DMS153 (cell line): ENCODE measurements at places on chromosomes 2 and 18.

DNA sequence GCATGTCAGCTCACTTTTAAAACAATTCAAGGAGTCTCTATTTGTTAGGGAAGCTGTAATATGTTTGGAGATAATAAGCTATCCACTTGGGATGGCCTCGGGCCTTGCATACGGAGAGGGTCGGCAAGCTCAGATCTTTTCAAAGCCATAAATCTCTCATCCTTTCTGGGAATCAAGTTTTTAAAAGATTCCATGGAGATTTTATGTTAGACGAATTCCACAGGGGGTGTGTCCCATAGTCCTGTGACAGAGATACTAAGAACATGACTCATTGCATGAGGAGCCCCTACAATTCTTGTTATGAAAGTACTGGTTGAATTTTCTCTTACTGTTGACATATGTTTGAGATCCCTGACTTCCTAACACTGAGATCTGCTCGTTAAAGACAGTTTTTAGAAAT, 108.7 kb downstream of the FEZ2 start:
- DNase-seq, result no peak

DNA sequence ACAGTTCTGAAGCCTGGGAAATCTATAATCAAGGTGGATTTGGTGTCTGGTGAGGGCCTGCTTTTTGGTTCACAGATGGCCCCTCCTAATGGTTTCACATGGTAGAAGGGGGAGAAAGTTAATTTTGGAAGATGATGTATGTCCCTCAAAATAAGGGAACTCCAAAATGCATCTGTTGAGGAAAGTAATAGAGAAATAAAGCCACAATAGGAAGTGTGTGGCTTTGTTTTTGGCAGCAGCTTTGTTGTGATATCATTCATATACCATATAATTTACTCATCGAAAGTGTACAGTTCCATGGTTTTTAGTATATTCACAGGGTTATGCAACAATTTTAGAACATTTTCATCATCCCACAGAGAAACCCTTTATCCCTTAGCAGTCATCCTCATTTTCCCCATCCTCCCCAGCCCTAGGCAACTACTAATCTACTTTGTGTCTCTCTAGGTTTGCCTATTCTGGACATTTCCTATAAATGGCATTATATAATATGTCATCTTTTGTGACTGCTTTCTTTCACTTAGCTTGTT, 274.0 kb upstream of the FAM98A start:
- DNase-seq, result no peak

- no peak for DNase-seq
These were observed 228.0 kb upstream of the SLC14A2 start for GRCh38 chr18:45387229-45387628.

- DNase-seq, result no peak
These were observed 173.5 kb downstream of the ATAD2B start for GRCh38 chr2:23753291-23754010.

GRCh38 chr18:22971038-22971437, 37.9 kb downstream of the RBBP8 start:
- DNase-seq, result no peak

DNA sequence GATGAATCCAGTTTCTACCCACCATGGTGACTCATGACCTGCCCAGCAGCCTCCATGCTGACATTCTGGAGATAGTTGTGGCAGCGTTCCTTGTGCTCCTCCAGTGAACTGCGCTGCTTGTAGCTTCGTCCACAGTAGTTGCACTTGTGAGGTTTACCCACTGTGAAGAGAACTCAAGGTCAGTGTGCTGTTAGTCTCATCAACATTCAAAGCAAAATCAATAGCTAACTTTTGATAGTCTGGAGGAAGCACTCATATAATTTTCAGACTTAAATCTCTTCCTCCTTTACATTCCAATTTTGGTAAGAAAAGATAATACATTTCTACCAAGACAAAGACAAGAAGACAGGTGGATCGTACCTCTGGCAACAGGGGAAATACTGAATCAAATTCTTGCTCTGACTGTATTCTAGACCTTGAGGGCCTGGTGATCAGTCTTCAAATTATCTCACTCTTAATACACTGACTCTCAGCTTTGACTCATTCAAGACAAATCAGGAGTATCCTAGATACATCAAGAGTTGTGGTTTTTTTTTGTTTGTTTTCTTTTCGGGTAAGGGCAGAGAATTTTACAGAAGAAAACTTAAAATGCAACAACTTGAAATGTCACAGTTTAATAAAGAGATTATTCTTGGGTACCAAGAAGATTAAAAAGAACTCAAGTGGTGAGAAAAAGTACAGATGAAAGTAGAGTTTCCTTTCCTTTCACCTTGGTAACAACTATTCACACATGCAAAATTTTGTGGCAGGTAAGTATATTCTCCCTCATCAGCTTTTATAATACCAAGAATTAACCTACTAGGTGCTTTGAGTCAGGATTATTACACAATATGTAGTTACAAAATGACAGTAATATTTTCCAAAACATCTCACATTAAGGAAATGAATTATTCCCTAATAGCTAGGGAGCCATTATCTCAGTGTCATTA, 129.2 kb downstream of the IKZF2 start:
- no peak for DNase-seq

GRCh38 chr2:184849516-184849915, 251.2 kb downstream of the ZNF804A start:
- no peak for DNase-seq

DNA sequence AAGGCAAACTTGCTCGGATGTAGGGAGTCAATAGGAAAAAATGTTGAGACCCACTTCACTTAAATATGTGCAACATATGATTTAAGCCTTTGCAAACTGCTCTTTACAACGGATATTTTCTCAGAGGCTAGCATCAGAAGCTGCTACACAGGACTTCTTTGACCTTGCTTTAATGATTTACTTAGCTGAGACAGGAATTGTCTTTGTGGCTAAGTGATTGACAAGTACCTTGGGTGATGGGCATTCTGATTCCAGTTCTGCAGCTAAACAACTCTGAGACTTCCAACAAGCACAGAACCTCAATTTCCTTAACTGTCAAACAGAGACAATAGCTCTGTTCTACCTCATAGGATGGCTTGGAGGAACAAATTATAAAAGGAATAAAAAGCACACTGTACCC, 150.2 kb downstream of the NCKAP5 start:
- no peak for DNase-seq

GRCh38 chr18:50034029-50034428, 160.9 kb downstream of the MYO5B start:
- no peak for DNase-seq

GRCh38 chr2:40394597-40394996, 57.3 kb downstream of the SLC8A1 start:
- no peak for DNase-seq

DNA sequence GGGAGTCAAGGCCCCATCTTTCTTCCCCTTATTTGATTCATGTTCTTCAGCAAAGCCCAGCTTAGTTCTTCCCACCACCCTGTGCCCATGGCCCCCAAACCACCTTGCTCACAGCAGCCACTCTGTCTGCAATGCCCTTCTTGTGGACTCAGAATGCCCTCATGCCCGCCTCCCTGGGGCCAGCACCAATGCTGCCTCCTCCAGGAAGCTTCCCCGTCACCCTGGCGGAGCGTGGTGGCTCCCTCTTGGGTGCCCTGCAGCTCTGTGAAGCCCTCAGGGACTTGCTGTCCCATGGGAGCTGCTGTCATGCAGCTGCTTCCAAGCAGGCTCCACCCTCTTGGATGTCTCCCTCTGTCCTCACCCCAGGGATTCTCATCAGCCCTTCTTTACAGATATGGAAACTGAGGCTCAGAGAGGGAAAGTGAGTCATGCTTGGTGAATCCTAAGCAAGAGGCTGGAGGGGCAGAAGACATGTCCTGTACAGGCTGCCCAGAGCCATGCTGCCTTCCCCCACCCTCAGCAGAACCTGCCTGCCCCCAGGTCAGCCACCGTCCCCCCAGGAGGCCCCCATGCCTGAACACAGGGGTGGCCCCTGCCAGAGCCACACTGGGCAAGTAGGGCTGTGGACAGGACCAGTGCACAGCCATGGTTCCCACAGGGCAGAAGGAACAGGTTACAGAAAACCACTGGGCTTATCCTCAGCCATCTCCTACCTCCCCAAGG, 11.8 kb upstream of the DUSP2 start:
- DNase-seq, result no peak

- DNase-seq, result no peak
These were observed 13.8 kb downstream of the FANCL start for GRCh38 chr2:58227171-58227917.

GRCh38 chr18:27061488-27062095, 123.5 kb downstream of the CHST9 start:
- no peak for DNase-seq

- peak; percentile 37 for DNase-seq
These were observed 22.1 kb upstream of the ASB1 start for GRCh38 chr2:238404406-238405216.

GRCh38 chr2:106095478-106096298, 98.4 kb downstream of the UXS1 start:
- no peak for DNase-seq

DNA sequence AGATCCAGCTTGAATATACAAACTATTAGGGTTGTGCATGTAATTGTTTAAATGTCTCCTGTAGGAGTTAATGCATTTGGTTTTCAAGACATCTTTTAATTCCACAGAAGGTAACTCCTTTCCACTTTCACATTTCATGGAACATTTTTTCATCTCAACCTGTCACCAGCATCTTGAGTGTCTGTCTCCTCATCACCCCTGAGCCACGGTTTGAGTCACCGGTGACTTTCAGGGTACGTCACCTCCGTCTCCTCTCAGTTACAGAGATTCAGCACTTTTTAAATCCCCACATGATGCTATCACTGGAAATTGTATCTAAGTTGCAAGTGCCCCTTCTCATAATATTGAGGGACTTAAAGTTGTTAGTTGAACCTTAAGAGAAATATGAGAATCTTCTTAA, 25.3 kb downstream of the GPR55 start:
- no peak for DNase-seq

- DNase-seq, result no peak
These were observed 52.5 kb downstream of the RAB31 start for GRCh38 chr18:9760641-9761040.

DNA sequence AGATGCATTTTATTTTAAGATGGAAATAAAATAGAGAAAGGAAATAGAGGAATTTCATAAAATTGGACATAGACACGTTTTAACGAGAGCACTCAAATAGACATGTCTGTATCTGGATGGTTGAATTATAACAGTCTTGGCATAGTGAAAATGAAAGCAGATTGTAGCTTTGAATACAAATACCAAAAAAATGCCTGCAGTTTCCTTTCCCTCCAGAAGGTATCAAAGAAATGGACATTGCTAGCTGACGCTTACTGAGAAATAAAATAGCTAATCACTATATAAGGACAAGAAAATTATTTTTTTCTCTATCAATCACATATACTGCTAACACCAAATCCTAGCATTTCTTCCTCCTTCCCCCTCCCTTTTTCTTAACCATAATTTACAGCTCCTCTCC, 11.4 kb upstream of the MAPRE2 start:
- no peak for DNase-seq

DNA sequence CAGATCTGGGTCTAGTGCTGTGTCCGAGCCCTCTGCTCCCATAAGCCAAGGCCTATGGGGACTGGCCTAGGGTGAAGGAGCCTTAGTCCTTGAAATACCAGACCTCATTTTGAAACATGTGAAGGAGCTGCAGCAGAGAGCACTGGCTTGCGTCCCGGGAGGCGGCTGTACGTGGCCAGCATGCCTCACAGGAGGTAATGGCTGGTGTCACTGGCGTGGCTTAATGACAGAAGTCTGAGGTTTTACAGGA, 72.7 kb upstream of the OTOS start:
- no peak for DNase-seq
